A172 (cell line): ENCODE measurements at places on chromosomes 13 and 19. TPM values are rescaled to one million over a fixed set of nuclear protein-coding genes. Genes with fewer than 3 reads are reported as not detected.

DCLK1 gene
- total RNA-seq: 12.6 and 13.6 TPM in 2 replicates

CD79A gene
- not detected in 2 replicates for total RNA-seq

RASGRP4 gene
- not detected in 2 replicates for total RNA-seq

ZNF443 gene
- 5.4 and 5.6 TPM in 2 replicates for total RNA-seq

ADGRE2 gene
- total RNA-seq: 0.02 and 0.10 TPM in 2 replicates
